ENCODE measurements at places on chromosomes 3 and 15.

GRCh38 chr15:63454503-63455211 is 49.7 kb upstream of the USP3 start:
- H3K4me1 ChIP-seq, result peaks cover 7% of the 10 kb centered on the region
- H3K27me3 ChIP-seq, result peaks cover 1% of the 10 kb centered on the region
- no peak overlapping the region for H3K27ac ChIP-seq
- H3K4me3 ChIP-seq, result no peak overlapping the region
- no peak for DNase-seq

DNA sequence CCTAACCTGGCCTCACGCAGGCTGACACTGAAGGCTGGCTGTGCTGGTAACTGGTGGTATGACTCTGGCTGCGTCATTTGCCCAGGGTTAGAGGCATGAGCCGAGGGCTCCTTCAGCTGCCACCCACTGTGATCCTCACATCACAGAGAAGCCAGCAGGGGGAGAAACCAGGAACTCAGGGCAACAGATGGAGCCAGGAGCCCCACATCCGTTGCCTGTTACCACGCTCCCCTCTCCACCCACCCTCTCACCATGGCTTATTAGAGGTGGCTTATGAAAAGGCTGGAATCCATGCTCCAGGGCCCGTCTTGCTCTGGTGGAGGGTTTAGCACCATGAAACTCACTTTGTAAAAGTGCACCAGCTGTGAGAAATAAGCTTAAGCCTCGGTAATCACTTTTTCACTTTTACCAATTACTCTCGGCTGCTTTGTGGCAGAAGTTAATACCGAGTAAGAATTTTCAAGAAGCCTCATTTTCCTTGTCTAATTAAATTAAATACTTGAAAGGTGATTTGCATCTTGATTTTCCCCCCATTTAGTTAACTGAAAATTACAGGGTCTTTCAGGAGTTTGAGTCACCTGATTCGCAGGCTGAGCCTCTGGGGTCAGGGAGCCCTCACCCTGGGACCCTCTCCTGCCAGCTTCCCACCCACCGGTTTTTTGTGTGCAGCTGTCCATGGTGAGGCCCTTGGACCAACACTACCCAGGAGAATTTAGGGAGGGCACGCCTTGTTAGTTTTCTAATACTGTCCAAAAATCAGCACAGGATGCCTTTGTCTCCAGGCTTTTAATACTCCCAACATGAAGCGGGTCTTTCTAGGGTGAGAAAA is 60.9 kb downstream of the ASB7 start:
- H3K4me3 ChIP-seq, result no peak overlapping the region
- H3K4me1 ChIP-seq, result no peaks in the 10 kb centered on the region
- no peak overlapping the region for H3K27ac ChIP-seq
- no peak for DNase-seq
- H3K27me3 ChIP-seq, result peaks cover 7% of the 10 kb centered on the region

DNA sequence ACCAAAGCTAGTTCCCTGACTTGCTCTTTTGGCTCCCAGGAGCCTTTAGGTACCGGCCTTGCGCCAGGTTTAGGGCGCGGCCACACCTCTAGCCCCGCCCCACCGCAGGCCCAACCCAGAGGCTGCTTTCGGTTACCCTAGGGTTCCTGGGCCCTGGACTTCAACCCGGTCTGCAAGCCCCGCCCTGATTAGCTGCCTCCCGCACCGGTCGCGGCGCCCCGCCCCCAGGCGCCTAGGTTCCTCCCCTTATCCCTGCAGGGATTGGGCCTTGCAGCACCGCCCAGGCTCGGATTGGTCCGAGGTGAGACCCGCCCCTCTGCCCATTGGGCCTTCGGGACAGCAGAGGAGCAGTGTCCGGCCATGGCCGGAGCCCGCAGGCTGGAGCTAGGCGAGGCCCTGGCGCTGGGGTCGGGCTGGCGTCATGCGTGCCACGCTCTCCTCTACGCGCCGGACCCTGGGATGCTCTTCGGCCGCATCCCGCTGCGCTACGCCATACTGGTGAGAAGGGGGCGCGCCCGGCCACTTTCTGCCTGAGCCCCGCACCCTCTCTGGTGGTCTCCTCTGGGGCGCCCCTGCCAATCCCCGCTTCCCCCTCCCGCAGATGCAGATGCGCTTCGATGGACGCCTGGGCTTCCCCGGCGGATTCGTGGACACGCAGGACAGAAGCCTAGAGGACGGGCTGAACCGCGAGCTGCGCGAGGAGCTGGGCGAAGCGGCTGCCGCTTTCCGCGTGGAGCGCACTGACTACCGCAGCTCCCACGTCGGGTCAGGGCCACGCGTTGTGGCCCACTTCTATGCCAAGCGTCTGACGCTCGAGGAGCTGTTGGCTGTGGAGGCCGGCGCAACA is at the start of gene NUDT16:
Gene NUDT16 (plus strand): TSS at position 330 of the 847 bp plus-strand sequence. CDS start 31 bp downstream, at position 361.
- peak within 1 kb of the TSS; percentile 97 for H3K27ac ChIP-seq
- peaks cover 43% of the 10 kb centered on the region for H3K4me1 ChIP-seq
- no peaks in the 10 kb centered on the region for H3K27me3 ChIP-seq
- H3K36me3 ChIP-seq, result peaks cover 31% of the 10 kb centered on the region
- peak; percentile 98 for DNase-seq
- peak within 1 kb of the TSS; percentile 98 for H3K4me3 ChIP-seq

DNA sequence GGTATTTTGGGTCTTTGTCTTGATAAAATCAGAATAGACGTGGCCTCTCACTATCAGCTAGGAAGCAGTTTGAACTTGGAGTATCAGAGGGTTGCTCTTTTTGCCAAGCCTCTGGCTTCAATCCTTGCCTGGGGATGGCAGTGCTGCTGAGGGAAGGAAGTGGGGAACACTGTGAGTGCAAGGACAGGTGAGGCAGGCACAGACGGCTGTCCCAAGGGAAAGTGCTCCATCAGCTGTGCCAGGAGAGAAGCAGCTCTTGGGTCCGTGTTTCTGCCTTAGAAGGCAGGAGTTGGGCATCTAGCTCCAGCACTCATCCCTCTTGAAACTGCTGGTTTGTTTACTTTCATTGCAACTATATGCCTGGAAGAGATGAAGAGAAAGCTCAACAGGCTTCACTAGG is 33.2 kb downstream of the PML start:
- no peaks in the 10 kb centered on the region for H3K4me1 ChIP-seq
- DNase-seq, result no peak
- H3K4me3 ChIP-seq, result no peak overlapping the region
- no peak overlapping the region for H3K27ac ChIP-seq
- H3K36me3 ChIP-seq, result peaks cover 40% of the 10 kb centered on the region
- H3K27me3 ChIP-seq, result no peaks in the 10 kb centered on the region

- no peak overlapping the region for H3K27ac ChIP-seq
- H3K36me3 ChIP-seq, result no peaks in the 10 kb centered on the region
- peaks cover under 1% of the 10 kb centered on the region for H3K4me1 ChIP-seq
- peaks cover 73% of the 10 kb centered on the region for H3K27me3 ChIP-seq
- DNase-seq, result no peak
Measured at GRCh38 chr15:101490922-101491733, 1.6 kb upstream of the PCSK6 start.

- no peak for DNase-seq
- no peaks in the 10 kb centered on the region for H3K36me3 ChIP-seq
- no peak overlapping the region for H3K27ac ChIP-seq
- H3K4me1 ChIP-seq, result no peaks in the 10 kb centered on the region
Measured at GRCh38 chr15:96736384-96736783, 405.9 kb downstream of the NR2F2 start.

DNA sequence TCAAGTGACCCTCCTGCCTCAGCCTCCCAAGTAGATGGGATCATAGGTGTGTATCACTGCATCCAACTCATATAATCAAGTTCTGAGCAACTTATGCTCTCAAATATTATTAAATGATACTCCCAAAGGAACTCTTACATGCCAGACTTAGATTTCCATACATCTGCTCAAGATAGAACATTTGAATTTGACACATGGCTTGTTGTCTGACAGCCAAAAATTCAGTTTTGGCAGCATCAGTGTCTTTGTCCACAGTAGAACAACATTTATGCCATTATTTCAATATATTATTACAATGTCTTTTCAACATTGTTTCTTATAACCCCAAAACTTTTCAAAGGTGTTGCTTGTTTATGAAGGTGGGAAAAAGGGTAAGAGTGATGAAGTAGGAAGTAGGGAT is 116.2 kb downstream of the SUCNR1 start:
- no peaks in the 10 kb centered on the region for H3K4me1 ChIP-seq
- peaks cover 12% of the 10 kb centered on the region for H3K27me3 ChIP-seq
- H3K27ac ChIP-seq, result no peak overlapping the region
- H3K4me3 ChIP-seq, result no peak overlapping the region
- no peak for DNase-seq

DNA sequence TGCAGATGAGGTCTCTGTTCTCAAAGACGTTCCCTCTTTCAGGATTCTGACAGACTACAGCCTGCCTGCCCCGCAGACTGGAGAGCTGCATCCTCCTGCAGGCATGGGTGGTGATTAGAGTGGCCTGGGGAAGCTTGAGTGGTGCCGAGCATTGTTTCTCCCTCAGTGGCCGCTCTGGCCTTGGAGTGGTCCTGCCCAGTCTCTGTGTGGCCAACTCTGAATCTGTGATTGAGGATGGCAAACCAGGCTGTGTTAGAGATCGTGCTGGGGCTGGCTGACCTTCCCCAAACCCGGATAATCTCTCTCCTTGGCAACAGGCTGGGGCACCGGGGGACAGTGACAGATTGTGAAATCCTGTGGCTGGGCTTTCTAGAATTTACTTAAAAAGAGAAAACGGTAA is 11.0 kb upstream of the ADCY5 start:
- H3K36me3 ChIP-seq, result no peaks in the 10 kb centered on the region
- no peaks in the 10 kb centered on the region for H3K4me1 ChIP-seq
- no peak overlapping the region for H3K27ac ChIP-seq
- H3K4me3 ChIP-seq, result no peak overlapping the region
- H3K27me3 ChIP-seq, result peaks cover 26% of the 10 kb centered on the region
- DNase-seq, result no peak

DNA sequence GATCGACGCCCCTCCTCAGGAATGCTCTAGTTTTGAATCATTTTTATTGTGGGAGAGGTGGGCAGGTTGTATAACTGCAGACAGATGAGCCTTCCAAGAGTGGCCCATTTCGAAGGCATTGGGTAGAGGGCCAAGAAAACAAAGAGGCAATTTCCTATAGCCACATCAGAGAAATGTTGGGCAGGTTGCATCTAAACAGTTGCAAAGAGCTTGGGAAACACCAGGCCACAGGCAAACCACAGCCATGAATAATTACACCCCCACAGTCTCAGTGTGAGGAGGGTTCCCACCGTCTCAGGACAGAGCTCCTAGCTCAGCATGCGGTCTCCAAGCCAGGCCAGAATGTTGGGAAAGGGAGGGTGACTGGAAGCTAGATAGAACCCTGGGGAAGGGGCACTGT is 257.3 kb downstream of the ABHD5 start:
- H3K4me1 ChIP-seq, result peaks cover 9% of the 10 kb centered on the region
- peaks cover 8% of the 10 kb centered on the region for H3K27me3 ChIP-seq
- no peak for DNase-seq
- no peaks in the 10 kb centered on the region for H3K36me3 ChIP-seq
- H3K4me3 ChIP-seq, result no peak overlapping the region
- H3K27ac ChIP-seq, result no peak overlapping the region

DNA sequence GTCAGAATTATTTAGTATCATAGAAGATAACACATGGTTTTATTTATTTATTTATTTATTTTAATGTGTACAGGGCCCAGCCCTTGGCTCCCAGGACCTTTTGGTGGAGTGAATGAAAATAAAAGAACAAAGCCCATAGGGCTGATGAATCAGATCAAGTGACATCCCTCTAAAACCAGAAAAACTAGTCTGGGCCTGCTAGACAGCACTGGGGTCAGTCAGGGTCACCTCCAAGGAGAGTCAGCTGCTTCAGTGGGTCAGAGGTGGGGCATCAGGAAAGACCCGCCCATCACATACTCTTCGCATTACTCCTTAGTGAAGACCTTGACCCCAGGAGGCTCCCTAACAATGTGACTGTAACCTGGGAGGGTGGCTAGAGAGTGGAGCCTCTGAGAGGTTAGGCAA is 12.8 kb downstream of the PPCDC start:
- H3K4me1 ChIP-seq, result peaks cover 61% of the 10 kb centered on the region
- H3K27me3 ChIP-seq, result no peaks in the 10 kb centered on the region
- peak overlapping the region; percentile 71 for H3K4me3 ChIP-seq
- H3K27ac ChIP-seq, result peak overlapping the region; percentile 82
- no peak for DNase-seq

DNA sequence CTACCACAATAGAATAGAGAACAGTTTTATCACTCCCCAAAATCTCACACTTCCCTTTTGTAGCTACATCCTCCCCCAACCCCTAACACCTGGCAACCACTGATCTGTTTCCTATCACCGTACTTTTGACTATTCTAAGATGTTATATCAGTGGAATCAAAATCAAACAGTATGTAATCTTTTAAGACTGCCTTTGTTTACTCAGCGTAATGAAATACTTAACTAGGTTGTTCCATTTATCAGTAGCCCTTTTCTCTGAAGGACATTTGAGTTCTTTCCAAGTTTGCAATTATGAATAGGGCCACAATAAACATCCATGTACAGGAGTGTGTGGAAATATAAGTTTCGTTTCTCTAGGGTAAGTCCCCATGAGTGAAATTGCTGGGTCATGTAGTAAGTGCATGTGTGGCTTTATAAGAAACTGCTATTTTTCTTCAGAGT is 372.3 kb downstream of the SV2B start:
- peaks cover 25% of the 10 kb centered on the region for H3K27me3 ChIP-seq
- peak overlapping the region; percentile 50 for H3K27ac ChIP-seq
- peak overlapping the region; percentile 58 for H3K4me3 ChIP-seq
- DNase-seq, result no peak

GRCh38 chr15:48419896-48420295 is 88.7 kb downstream of the DUT start:
- peaks cover 2% of the 10 kb centered on the region for H3K4me1 ChIP-seq
- DNase-seq, result no peak
- no peaks in the 10 kb centered on the region for H3K36me3 ChIP-seq
- no peak overlapping the region for H3K4me3 ChIP-seq

- H3K4me1 ChIP-seq, result peaks cover 15% of the 10 kb centered on the region
- H3K36me3 ChIP-seq, result peaks cover 45% of the 10 kb centered on the region
- H3K27me3 ChIP-seq, result no peaks in the 10 kb centered on the region
- H3K4me3 ChIP-seq, result no peak overlapping the region
Measured at GRCh38 chr3:108552267-108553159, 36.7 kb downstream of the CIP2A start.

GRCh38 chr15:42010434-42010833 is 10.4 kb downstream of the PLA2G4E start:
- no peaks in the 10 kb centered on the region for H3K27me3 ChIP-seq
- peaks cover 11% of the 10 kb centered on the region for H3K4me1 ChIP-seq
- H3K27ac ChIP-seq, result no peak overlapping the region
- no peak overlapping the region for H3K4me3 ChIP-seq

GRCh38 chr15:100690032-100690794 is 87.8 kb downstream of the ASB7 start:
- no peak for DNase-seq
- H3K36me3 ChIP-seq, result no peaks in the 10 kb centered on the region
- H3K27me3 ChIP-seq, result peaks cover 2% of the 10 kb centered on the region
- no peaks in the 10 kb centered on the region for H3K4me1 ChIP-seq

DNA sequence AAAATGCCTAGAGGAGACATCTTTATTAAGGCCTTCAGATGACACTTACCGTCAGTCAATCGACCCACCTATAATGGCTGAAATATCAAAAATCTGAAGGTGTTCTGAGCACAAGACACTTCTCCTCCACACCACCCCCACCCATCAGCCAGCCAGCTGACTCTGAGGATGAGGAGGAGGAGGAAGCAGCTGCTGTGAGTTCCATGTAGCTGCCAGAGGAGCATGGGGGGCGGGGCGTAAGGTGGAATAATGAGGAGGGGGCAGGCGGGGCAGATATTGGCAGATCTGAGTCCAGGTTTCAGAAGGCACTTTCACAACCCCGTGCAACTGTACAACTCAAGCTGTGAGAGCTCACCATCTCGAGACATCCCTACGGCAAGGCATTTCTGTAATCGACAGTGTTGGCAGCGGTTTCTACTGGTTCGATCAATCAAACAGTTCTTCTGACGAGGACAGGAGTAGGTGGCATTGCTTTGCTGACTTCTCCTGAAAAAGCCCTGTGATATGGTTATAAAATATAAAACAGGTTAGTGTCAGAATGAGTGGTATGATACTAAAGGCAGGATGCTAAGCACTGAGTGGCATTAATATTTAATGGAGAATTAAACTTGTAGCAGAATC is 35.4 kb upstream of the ICE2 start:
- no peaks in the 10 kb centered on the region for H3K27me3 ChIP-seq
- DNase-seq, result no peak
- peaks cover 17% of the 10 kb centered on the region for H3K4me1 ChIP-seq
